ENCODE measurements at places on chromosomes 11 and 22.

DNA sequence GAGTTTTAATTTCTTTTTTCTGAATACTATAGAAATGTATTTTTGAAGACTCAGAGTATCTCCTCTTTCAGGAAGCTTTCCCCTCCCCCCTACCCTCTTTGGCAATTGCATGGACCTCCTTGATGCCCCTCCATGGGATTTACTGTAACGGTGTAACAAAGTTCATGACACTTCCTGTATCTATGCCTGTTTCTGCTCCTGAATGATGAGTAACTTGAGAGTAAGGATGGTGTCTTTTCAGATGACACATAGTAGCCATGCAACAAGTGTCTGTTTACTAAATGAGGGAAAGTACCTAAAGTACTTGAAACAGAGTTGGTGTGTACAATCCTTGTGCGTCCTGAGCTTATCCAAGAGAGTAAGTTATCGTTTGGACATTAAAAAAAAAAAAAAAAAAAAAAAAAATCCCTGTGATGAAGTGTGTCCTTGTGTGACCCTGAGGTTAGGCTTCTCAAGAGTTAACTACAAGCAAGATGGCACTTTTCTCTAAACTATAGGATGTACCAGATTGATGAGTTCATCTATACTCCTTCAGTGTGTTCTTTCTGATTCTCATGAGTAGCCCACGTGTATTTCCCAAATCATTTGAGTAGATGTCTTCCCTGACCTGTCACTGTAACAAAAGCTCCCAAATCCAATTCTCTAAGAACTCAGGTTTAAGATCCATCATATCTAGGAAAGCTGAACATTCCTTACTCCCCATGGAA lies 7.4 kb downstream of the ETS1 start:
- DNase-seq, result no peak

- DNase-seq, result no peak
Observed at GRCh38 chr11:21396342-21397008, 727.1 kb downstream of the NELL1 start.

GRCh38 chr22:19971276-19972124 lies 29.9 kb upstream of the TXNRD2 start:
- DNase-seq, result no peak

DNA sequence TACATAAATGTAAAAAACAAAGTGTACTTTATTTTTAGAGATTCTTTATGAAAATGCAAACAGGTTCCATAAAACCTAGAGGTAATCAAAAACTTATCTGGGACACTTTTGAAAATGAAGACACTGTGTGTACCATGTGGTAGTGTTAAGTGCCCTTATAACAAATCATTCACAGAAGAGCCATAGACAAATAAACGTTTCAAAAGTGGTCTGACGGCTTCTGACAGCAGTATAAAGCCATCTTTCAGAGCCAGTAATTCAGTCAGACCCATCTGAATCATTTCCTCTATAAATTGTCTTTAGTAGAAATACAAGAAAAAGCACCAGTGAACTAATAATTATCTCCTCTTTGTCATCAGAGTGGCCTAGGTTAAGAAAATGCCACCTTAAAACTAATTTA lies 100.0 kb downstream of the PAX6 start:
- no peak for DNase-seq

- DNase-seq, result no peak
Observed at GRCh38 chr11:22037505-22037904, 155.4 kb upstream of the ANO5 start.

- DNase-seq, result no peak
Observed at GRCh38 chr11:132099692-132100091, 729.3 kb downstream of the NTM start.

DNA sequence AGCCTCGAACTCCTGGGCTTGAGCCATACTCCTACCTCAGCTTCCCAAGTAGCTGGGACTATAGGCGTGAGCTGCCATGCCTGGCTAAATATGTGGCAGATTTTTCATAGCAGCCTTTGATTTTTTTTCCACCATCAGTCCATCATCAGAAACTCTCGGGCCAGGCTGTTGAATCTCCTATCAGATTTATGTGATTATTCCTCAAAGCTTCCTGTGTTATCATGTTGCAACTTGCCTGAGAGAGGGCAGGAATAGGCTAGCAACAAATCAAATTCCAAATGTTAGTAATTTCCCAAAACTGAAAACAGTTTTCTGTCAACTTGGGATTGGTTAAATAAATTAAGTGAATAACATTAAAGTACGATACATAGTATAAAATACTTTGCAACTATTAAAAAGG lies 3.4 kb downstream of the LRRC51 start:
- no peak for DNase-seq

All from umbilical cord (tissue), 2 donors.